ENCODE measurements at places on chromosomes 12 and 14.

- no peaks in the 10 kb centered on the region for H3K36me3 ChIP-seq
- DNase-seq = no peak
- H3K4me1 ChIP-seq = peaks cover 12% of the 10 kb centered on the region
- no peaks in the 10 kb centered on the region for H3K27me3 ChIP-seq
These were observed 721.0 kb downstream of the BCL11B start for GRCh38 chr14:98551028-98551427.

DNA sequence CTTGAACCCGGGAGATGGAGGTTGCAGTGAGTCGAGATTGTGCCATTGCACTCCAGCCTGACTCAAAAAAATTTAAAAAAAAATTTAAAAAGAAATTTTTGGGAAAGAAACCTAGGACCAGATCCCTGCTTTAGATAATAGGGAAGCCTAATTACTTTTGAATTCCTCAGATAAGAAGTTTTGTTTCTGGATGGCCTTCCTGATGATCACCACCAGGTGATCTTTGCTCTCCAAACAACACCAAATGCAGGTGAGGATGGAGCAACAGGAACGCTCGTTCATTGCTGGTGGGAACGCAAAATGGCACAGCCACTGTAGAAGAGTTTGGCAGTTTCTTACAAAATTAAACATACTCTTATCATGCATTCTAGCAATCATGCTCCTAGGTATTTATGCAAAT, 28.5 kb upstream of the KLC1 start:
- peaks cover 2% of the 10 kb centered on the region for H3K4me1 ChIP-seq
- H3K27me3 ChIP-seq = no peaks in the 10 kb centered on the region
- no peak overlapping the region for H3K27ac ChIP-seq
- no peak for DNase-seq

GRCh38 chr12:125017801-125018200, 24.4 kb downstream of the BRI3BP start:
- no peaks in the 10 kb centered on the region for H3K27me3 ChIP-seq
- no peaks in the 10 kb centered on the region for H3K4me1 ChIP-seq
- no peak overlapping the region for H3K27ac ChIP-seq
- H3K4me3 ChIP-seq = no peak overlapping the region
- DNase-seq = no peak
- H3K36me3 ChIP-seq = peaks cover 36% of the 10 kb centered on the region

- H3K4me3 ChIP-seq = no peak overlapping the region
- H3K27ac ChIP-seq = no peak overlapping the region
- H3K27me3 ChIP-seq = no peaks in the 10 kb centered on the region
- H3K4me1 ChIP-seq = no peaks in the 10 kb centered on the region
These were observed 12.5 kb downstream of the LIN7A start for GRCh38 chr12:80925237-80925636.

DNA sequence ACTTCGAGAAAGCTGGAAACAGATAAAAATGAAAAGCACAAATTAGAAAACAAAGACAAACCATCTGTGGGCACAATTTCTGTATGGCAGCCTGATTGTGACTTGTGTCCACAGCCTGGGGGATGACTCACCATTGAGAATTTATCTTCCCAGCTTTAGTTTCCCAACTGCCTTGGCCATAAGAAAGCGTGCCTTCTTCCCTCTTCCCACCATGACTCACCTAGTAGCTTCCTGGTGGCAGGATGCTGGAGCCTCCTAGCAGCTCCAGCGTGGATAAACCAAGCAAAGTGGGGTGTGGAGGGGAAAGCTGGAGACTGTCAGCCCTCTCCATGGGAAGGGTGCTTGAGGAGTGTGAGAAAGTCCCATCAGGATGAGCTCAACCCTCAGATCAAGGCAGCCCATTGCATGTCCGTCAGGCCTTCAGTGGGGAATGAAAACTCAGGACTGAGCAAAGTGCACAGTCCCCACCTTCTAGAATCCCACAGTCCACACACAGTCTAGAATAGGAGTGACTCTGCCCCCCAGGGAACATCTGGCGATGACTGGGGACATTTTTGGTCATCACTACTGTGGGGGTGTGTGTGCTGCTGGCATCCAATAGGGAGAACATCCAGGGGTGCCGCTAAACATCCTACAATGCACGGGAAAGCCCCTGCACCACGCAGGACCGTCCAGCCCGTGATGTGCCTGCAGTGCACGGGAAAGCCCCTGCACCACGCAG, 22.4 kb upstream of the SERPINA6 start:
- H3K4me1 ChIP-seq = peaks cover 12% of the 10 kb centered on the region
- peaks cover 2% of the 10 kb centered on the region for H3K27me3 ChIP-seq
- DNase-seq = no peak
- H3K4me3 ChIP-seq = no peak overlapping the region
- H3K27ac ChIP-seq = no peak overlapping the region

- peaks cover 2% of the 10 kb centered on the region for H3K36me3 ChIP-seq
- H3K27ac ChIP-seq = no peak overlapping the region
- H3K4me3 ChIP-seq = no peak overlapping the region
- DNase-seq = no peak
- peaks cover 13% of the 10 kb centered on the region for H3K4me1 ChIP-seq
- H3K27me3 ChIP-seq = no peaks in the 10 kb centered on the region
These were observed 12.2 kb downstream of the JDP2 start for GRCh38 chr14:75439989-75440388.

DNA sequence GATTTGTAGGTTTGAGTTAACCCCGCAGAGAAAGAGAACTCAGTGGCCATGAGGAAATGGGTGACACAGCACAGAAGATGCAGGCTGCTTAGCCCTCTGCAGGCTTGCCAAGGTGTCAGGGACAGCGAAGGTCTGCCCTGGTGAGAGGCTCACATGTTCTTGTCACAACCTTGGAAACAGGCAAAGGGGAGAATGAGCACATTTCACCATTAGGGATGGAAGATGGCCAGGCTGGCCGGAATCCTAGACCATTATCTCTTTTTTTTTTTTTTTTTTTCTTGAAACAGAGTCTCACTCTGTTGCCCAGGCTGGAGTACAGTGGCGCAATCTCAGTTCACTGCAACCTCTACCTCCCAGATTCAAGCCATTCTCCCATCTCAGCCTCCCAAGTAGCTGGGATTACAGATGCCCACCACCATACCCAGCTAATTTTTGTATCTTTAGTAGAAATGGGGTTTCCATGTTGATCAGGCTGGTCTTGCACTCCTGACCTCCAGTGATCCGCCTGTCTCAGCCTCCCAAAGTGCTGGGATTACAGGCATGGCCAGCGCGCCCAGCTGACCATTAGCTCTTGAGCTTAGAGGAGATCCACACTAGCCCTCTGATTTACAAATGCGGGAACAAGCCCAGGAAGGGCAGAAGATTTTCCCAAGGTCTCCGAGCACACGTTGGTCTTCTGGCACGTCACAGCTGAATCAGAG, 34.6 kb downstream of the LTBP2 start:
- no peak for DNase-seq
- peaks cover 11% of the 10 kb centered on the region for H3K27me3 ChIP-seq
- peaks cover 39% of the 10 kb centered on the region for H3K4me1 ChIP-seq
- no peaks in the 10 kb centered on the region for H3K36me3 ChIP-seq
- H3K27ac ChIP-seq = no peak overlapping the region

- H3K4me3 ChIP-seq = no peak overlapping the region
- H3K4me1 ChIP-seq = no peaks in the 10 kb centered on the region
- H3K36me3 ChIP-seq = no peaks in the 10 kb centered on the region
These were observed 218.3 kb upstream of the DAAM1 start for GRCh38 chr14:58969951-58970751.

GRCh38 chr12:54759751-54760150, 94.6 kb upstream of the MUCL1 start:
- H3K27me3 ChIP-seq = peaks cover 13% of the 10 kb centered on the region
- peaks cover 5% of the 10 kb centered on the region for H3K4me1 ChIP-seq
- DNase-seq = peak; percentile 70
- peaks cover 4% of the 10 kb centered on the region for H3K36me3 ChIP-seq
- H3K4me3 ChIP-seq = no peak overlapping the region

- no peaks in the 10 kb centered on the region for H3K36me3 ChIP-seq
- no peak overlapping the region for H3K4me3 ChIP-seq
- no peaks in the 10 kb centered on the region for H3K4me1 ChIP-seq
These were observed 64.6 kb downstream of the BICD1 start for GRCh38 chr12:32171211-32171610.

DNA sequence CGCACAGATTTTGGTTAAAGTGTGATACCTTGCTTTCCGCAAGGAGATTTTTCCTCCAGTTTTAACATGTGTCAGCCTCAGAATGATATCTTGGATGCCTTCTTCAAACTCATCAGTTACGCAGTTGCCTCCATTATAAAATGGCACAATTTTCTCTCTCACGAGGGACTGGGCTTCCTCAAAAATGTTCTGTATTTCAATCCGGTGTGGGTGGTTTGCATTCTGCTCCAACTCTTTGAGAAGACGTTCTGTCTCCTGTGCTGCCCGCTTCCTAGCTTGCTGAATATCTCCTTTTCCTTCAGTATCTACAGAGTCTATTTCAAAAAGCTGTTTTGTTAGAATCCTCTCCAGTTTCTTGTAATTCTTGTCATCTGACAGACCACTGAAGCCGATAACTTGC, 1.8 kb downstream of the BAG5 start:
- no peak overlapping the region for H3K27ac ChIP-seq
- H3K4me3 ChIP-seq = peak overlapping the region; percentile 100

- no peak overlapping the region for H3K4me3 ChIP-seq
- no peak for DNase-seq
These were observed 219.8 kb downstream of the RPS29 start for GRCh38 chr14:49366416-49366815.

DNA sequence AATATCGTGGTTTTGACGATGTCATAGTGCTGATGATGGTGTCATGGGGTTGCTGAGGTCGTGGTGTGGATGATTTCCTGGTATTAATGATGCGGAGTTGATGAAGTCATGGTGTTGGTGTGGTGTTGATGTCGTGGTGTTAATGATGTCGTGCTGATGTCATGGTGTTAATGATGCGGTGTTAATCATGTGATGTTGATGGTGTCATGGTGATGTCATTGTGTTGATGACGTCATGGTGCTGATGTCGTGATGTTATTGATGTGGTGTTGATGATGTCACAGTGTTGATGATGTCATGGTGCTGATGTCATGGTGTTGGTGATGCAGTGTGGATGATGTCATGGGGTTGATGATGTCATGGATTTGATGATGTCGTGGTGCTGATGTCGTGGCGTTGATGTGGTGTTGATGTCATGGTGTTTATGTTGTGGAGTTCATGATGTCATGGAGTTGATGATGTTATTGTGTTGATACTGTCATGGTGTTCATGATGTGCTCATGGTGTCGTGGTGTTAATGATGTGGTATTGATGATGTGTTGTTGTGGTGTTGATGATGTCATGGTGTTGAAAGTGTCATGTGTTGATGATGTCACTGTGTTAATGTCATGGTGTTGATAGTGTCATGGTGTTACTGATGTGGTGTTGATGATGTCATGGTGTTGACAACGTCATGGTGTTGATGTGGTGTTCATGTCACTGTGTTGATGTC, 48.5 kb upstream of the RIMBP2 start:
- DNase-seq = peak; percentile 84
- peaks cover 12% of the 10 kb centered on the region for H3K4me1 ChIP-seq
- no peaks in the 10 kb centered on the region for H3K36me3 ChIP-seq

- H3K27ac ChIP-seq = no peak overlapping the region
- no peaks in the 10 kb centered on the region for H3K4me1 ChIP-seq
- no peaks in the 10 kb centered on the region for H3K36me3 ChIP-seq
- no peak overlapping the region for H3K4me3 ChIP-seq
- no peaks in the 10 kb centered on the region for H3K27me3 ChIP-seq
These were observed 179.0 kb downstream of the LRFN5 start for GRCh38 chr14:41785696-41786095.

DNA sequence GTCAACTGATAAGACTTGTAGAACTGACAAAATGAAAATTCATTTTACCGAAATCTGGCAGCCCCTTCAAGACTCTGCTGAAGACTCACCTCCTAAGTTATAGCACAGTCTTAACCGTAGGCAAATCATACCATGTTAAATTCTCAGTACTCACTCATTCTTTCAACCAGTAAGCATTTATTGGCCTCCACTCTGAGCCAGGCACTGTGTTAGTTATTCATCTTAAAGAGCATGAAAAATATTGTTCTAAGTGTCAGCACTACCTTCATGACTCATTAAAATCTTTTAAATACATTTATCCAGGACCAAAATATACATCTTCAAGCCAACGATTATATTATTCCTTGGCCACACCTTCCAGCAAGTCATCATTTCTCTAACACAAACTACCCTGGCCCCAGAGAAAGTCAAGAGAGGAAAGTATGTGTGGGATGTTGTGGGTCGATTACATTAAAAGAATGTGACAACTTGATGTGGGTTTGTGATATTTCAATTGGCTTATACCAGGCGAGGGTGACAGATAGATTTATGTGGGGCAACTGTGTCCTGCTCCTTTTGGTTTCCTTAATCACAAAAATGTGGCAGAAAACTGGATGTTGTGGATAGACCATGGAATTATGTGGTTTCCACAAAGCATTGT, 55.0 kb downstream of the TMEM30B start:
- peaks cover 18% of the 10 kb centered on the region for H3K27me3 ChIP-seq
- DNase-seq = no peak
- H3K4me1 ChIP-seq = no peaks in the 10 kb centered on the region
- no peak overlapping the region for H3K27ac ChIP-seq
- no peaks in the 10 kb centered on the region for H3K36me3 ChIP-seq

- no peaks in the 10 kb centered on the region for H3K4me1 ChIP-seq
- no peaks in the 10 kb centered on the region for H3K27me3 ChIP-seq
- H3K36me3 ChIP-seq = no peaks in the 10 kb centered on the region
These were observed 651.6 kb upstream of the LRFN5 start for GRCh38 chr14:40955131-40955505.

DNA sequence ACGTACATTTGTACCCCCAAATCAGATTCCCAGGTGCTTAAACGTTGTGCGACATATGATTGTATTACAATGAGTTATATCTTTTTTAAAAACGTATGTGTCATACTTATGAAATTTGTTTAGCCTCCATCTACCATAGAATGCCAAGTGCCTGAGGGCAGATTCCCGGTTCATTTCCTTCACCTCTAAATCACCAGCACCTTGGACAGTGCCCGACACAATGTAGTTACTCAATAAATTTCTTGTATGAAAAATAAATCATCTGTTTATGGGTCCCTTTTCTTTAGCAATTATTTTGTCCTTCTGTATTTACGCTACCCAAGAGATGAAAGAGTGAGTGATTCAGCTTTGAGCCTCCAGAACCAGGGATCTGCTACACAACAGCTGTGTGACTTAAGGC, 157.4 kb downstream of the TBX5 start:
- no peaks in the 10 kb centered on the region for H3K4me1 ChIP-seq
- H3K27ac ChIP-seq = no peak overlapping the region
- DNase-seq = no peak
- H3K4me3 ChIP-seq = no peak overlapping the region
- H3K27me3 ChIP-seq = no peaks in the 10 kb centered on the region

GRCh38 chr14:99143126-99143525, 128.9 kb downstream of the BCL11B start:
- no peaks in the 10 kb centered on the region for H3K4me1 ChIP-seq
- no peaks in the 10 kb centered on the region for H3K27me3 ChIP-seq
- no peaks in the 10 kb centered on the region for H3K36me3 ChIP-seq
- H3K4me3 ChIP-seq = no peak overlapping the region
- DNase-seq = no peak

- H3K27me3 ChIP-seq = peaks cover 6% of the 10 kb centered on the region
- H3K4me1 ChIP-seq = peaks cover 30% of the 10 kb centered on the region
- H3K4me3 ChIP-seq = peak within 1 kb of the TSS; percentile 98
- peak within 1 kb of the TSS; percentile 100 for H3K27ac ChIP-seq
These were observed at the start of gene PPP1R3E for GRCh38 chr14:23302290-23303225. Gene PPP1R3E (minus strand): TSS chr14:23302859. CDS start chr14:23302576, 283 bp downstream.
